Activated naive CD8-positive, alpha-beta T cell treated with anti-CD3 and anti-CD28 coated beads for 36 hours (primary cell): ENCODE measurements at places on chromosomes 3 and 15. TPM values are rescaled to one million over a fixed set of nuclear protein-coding genes. Genes with fewer than 3 reads are reported as not detected.

DNA sequence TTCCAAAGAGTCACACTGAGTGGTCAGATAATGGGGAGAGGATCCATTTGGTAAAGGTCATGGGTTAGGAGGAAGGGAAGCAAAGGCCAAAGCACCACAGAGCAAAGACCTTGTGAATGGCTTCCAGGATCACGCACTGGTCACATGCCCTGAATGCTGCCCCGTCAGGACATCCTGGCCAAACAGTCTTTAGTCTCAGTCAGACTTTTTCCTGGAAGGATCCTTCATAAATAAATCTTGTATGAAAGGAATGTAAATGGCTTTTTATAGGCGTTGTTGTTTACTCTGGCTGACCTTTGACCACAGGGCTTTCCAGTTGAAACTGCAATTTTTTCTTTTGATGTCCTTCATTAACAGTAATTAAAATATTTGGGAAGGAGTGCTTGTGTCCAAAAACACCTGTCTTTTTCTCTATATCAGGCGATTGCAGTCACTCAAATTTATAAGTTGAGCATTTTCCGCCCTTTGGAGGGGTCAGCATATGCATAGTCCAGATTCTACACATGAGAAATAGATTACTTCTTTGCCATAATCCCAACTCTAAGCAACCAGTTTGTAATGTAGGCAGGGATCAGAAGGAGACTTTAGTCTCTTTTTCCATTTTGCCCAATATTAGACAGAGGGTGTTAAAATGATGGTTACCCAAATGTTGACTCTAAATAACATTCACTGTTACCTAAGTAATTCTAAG, 48.4 kb downstream of the CHAC1 start:
- no peak for DNase-seq

DNA sequence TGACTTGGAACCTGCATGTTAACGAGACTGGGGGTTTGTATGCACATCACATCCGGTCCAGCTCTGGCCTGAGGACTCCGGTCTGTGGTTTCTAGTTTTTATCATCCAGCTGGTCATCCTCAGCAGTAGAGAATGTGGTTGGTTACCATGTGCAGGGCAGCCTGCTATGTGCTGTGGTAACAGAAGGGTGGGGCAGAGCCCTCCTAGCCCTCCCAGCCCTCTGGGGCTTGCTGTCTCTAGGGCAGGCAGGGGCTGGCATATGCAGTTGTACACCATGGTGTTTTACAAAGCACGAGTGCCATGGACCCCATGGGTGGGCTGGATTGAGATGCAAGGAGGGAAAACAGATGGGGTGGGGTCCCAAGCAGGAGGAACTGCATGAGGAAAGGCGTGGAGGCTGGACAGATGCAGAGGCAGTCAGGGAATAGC, 70.2 kb downstream of the APBA2 start:
- no peak for DNase-seq

- DNase-seq = no peak
These were observed 207.9 kb downstream of the CD47 start for GRCh38 chr3:107882881-107883280.

GRCh38 chr15:90481023-90481422, 48.7 kb upstream of the CRTC3 start:
- peak; percentile 24 for DNase-seq

The CTXND1 gene
- total RNA-seq = not detected
